Renal cortical epithelial cell (primary cell): ENCODE measurements at places on chromosomes 2 and 18. TPM values are rescaled to one million over a fixed set of nuclear protein-coding genes. Genes with fewer than 3 reads are reported as not detected.

The KCNIP3 gene
- total RNA-seq: 47.4 and 127 TPM in 2 replicates

The ARHGEF33 gene
- total RNA-seq: 0.99 TPM in 1 of 2 replicates, not detected in the other

The USP14 gene
- 39.8 and 117 TPM in 2 replicates for total RNA-seq

The CCDC68 gene
- 3.8 and 5.5 TPM in 2 replicates for total RNA-seq

The ALPP gene
- total RNA-seq: not detected in 2 replicates

The CKAP2L gene
- total RNA-seq: 0.40 and 4.2 TPM in 2 replicates

The LIMS3 gene
- total RNA-seq: 7.5 TPM in 1 of 2 replicates, not detected in the other

The REG3A gene
- not detected in 2 replicates for total RNA-seq

The CCDC74B gene
- total RNA-seq: 0.87 and 7.2 TPM in 2 replicates

The OR6B2 gene
- not detected in 2 replicates for total RNA-seq

The DSG2 gene
- 111 and 134 TPM in 2 replicates for total RNA-seq

The OTOS gene
- not detected in 2 replicates for total RNA-seq

The IL36RN gene
- 0.69 TPM in 1 of 2 replicates, not detected in the other for total RNA-seq

The MC5R gene
- total RNA-seq: not detected in 2 replicates

The LBH gene
- total RNA-seq: 22.7 and 47.9 TPM in 2 replicates

The WDR54 gene
- 39.5 and 56.6 TPM in 2 replicates for total RNA-seq
